NCI-H510A (cell line): ENCODE measurements at places on chromosomes 4 and X.

DNA sequence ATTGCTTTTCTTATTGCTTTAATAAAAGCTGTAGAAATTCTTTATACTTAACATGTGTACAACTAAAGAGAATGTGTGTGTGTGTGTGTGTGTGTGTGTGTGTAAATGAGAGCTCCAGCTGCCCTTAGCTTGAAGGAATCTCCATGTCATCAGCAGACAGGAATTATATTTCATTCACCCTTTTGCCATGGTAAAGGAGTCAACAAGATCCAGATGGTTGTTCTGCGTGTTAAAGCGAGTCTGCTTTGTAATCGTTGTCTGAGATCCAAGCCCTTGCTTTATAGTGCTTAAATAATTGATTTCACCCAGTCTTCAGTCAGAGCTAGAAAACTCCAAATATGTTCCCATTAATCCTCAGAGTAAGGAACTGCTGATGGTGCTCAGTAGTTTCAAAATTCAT, 285.5 kb downstream of the PDGFC start:
- DNase-seq: no peak

DNA sequence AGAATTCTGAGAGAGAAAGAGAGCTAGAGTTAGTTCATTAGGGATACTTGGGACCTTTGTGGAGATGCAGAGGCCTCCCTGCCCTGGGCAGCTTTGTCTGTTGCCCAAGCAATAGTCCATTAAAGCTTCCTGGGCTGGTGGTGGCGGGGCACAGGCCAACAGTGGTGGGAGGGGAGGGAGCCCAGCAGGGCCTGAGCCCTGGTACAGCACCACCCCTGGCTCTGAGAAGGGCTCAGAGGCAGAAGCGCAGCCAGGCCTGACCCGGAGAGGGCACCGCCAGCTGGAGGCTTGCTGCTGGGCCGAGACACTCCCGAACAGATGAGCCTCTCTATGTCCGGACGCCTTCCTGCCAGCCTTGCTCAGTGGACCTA, 65.3 kb downstream of the EFNB1 start:
- no peak for DNase-seq

DNA sequence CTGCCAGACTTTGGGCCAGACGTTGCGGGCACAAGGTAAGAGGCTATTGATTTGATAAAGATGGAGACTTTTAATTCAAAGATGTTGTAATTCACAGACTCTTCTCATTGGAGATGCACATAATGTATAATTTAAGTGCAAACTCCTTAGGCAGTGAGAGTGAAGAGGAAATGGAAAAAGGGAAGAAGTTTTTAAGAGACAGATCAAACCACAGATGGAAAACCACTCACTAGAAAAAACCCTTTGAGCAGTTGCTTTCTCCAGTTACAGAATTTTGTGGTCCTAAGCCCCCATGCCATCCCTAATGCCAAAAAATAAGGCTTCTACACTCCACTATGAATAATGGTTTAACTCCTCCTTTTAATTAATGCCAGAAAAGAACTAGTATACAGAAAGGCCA, 977.1 kb upstream of the PRKX start:
- no peak for DNase-seq

DNA sequence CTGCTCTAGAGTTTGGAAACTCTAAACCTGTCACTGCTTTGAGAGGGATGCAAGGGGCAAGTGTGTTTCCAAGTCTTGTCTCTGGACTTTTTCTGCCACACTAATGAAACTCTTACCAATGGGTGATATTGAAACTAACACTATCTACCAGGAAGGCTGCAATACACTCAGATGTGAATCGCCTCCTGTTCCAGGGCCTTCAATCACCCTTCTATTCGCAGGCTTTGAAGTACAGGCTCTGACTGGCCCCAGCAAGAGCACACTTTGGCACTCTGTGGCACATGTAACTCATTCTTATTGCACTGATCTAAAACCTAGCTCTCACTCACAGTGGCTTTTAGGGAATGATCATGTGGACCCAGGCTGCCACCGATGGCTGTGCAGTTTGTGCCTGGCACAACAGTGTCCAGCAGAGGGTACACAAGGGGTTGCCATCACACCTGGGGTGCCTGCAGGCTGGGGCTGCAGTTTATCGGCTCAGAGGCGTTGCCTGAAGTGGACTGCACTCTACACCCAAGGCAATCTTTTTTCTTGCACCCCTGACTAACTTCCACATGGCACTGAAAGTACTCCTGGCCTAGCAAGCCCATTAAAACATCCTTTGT, 210.8 kb downstream of the MGST2 start:
- DNase-seq: no peak

DNA sequence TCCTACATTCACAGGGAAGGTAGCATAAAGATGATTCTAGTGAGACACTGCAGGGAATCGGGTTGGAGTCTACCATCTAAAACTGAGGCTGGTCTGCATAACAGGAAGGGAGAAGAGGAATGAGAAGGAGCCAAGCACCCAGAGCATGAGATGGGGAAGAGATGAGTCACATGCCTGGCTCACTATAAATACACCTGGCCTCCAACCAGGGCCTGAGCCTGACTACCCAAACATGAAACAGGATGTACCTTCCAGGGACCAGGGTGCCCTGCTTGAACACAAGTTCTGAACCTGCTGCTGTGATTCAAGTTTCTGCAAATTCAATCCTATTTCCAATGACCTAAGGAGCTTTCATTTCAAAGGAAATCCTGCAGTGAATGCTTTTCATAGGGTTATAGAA, 24.9 kb downstream of the CD99L2 start:
- peak; percentile 5 for DNase-seq

DNA sequence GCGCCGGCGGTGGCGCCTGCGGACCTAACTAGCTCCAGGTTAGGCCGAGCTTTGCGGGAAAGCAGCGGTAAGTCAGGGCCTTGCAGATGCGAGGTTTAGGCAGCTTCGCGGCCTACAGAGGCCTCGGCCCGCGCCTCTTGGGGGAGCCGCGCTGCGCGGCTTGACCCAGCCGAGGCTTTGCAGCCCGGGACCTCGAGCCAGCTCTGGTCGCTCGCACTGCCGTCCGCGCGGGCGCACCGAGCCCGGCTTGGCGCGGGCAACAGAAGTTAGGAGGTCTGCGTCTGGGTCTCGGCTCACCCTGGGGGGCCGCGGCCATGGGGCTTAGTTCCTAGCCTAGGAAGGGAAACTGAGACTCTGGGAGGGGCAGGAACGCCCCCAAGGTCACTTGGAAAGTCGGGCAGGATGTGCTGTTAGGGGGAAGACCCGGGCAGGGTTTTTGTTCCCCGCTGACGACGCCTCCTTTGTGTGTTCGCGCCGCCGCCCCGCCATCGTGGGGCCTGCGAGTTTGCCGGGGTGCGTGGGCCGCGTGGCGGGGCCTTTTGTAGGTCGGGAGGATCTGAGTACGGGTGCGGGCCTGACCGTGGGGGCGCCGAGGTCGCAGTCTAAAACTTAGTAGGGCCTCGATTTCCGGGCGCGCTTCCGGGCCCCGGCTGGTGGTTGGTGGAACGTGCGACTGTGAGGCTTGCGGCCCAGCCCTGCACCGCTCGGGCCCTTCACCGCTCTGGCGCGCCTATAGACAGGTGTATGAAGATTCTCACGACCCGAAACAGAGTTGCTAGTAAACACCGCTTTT, 482 bp downstream of the RNF4 start:
- peak; percentile 20 for DNase-seq

DNA sequence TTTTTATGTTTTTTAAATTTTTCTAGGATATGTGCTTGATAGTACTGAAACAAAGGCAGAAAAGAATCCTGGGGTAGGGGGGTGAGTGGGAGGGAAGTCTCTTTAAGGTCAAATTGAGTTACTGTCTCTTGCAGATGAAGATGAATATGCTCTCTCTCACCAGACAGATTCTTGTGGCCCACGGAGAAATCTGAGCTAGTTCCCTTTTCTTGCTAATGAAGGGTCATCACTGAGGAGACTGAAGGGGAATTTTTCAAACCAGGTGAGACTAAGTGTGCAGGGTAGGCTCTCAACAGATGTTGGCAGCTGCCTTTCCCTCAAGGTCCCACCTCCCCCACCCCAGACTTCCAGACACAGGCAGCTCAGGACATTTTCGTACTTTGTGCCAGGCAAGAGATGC, 21.5 kb downstream of the FAM9C start:
- DNase-seq: no peak

GRCh38 chr4:164956766-164957643, 20.5 kb downstream of the TRIM61 start:
- DNase-seq: peak; percentile 48

DNA sequence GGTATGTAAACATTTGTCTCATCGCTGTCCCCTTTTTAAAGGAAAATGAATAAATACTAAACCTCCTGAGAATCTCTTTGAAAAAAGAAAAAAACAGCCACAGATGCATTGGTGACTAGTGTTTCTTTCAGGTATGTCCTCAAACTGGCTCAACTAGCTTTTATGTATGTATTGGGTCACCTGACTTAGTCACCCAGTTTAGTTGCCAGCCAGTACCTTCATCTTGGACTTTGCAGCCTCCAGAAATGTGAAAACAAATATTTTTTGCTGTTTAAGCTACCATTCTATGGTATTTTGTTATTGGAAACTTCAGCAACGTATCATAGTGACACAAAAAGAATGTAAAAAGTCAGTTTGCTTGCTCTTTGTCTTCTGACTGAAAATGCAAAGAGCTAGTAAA, 1263.5 kb downstream of the FAM133A start:
- DNase-seq: no peak

- no peak for DNase-seq
These were observed 47.3 kb upstream of the GAB1 start for GRCh38 chr4:143289370-143289769.

DNA sequence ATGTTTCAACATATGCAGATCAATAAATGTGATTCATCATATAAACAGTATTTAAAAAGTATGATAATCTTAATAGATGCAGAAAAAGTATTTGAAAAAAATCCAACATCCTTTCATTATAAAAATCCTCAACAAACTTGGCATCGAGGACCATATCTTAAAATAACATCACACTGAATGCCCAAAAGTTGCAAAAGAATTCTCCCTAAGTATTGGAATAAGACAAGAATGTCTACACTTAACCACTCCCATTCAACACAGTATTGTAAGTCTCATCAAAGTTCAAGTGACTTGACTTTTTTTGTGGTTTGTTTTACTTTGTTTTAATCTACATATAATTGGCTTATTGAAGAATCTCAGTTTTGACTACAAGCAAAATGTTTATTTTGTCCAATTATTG, 779.0 kb upstream of the SLIT2 start:
- no peak for DNase-seq

GRCh38 chr4:151331276-151332042, 6.1 kb upstream of the SH3D19 start:
- DNase-seq: no peak

GRCh38 chr4:143700046-143700415, 444 bp downstream of the FREM3 start:
- DNase-seq: peak; percentile 11
